Progenitor cell of endocrine pancreas (in vitro differentiated cells): ENCODE measurements at places on chromosomes 2 and 18. TPM values are rescaled to one million over a fixed set of nuclear protein-coding genes. Genes with fewer than 3 reads are reported as not detected.

Gene ME2
- 51.8 and 54.8 TPM in 2 replicates for total RNA-seq

Gene TUBA3E
- not detected in 2 replicates for total RNA-seq

Gene CRYGD
- not detected in 2 replicates for total RNA-seq

Gene CDKL4
- total RNA-seq = 1.2 and 2.0 TPM in 2 replicates

- no peak for DNase-seq
These were observed 62.7 kb upstream of the ARL4C start for GRCh38 chr2:234559609-234560008.

DNA sequence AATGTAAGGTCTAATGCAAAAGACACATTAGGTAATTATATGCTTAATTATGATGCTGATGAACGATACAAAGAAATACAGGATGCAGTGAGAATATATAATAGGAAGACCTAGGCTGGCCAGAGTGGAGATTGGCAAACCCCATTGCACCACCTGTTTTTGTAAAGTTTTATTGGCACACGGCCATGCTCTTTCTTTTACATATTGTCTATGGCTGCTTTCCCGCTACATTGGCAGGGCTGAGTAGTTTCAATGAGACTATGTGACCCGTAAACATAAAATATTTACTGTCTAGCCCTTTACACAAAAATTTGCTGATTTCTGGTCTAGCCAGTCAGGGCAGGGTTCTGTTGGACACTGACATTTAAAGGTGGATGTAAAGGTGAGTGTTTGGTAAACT lies 5.4 kb downstream of the SEC11C start:
- no peak for DNase-seq

GRCh38 chr2:120241684-120242083 lies 11.0 kb upstream of the RALB start:
- no peak for DNase-seq

GRCh38 chr2:216082805-216083204 lies 1.1 kb downstream of the TMEM169 start:
- DNase-seq = no peak

GRCh38 chr2:23589220-23589647 lies 204.3 kb downstream of the KLHL29 start:
- DNase-seq = no peak

DNA sequence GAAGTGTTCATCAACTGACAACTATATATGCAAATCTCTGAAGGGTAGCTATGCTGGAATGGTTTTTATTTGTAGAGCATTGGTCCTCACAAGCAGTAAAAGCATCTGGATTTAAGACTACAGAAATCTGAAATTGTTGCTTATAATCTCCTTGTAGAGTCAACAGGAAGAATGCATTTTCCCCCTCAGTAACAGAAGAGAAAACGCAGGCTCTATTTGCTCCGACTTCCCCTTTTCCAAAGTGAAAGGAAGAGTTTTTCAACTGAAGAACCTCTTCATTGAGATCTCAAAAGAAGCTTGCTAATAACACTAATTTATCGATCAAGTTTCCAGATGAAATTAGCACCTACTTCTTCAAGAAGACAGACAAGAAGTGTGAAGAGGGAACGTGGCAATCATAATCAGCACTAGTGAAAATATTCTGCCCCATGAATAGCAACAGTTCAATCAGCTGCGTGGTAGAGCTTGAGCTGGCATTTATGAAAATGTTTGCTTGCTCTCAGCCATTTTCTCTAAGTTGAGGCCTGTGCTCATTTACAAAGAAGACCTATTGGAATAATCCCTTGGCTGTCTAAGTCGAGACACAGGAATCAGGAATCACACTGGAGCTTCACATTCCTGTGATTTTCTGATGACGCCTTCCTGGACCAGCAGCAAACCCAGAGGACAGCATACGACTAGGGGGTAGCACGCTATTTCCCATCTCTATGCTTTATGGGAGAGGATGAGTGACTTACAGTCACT lies 43.7 kb downstream of the TGIF1 start:
- DNase-seq = no peak

GRCh38 chr2:49702740-49703139 lies 548.4 kb upstream of the FSHR start:
- DNase-seq = no peak

DNA sequence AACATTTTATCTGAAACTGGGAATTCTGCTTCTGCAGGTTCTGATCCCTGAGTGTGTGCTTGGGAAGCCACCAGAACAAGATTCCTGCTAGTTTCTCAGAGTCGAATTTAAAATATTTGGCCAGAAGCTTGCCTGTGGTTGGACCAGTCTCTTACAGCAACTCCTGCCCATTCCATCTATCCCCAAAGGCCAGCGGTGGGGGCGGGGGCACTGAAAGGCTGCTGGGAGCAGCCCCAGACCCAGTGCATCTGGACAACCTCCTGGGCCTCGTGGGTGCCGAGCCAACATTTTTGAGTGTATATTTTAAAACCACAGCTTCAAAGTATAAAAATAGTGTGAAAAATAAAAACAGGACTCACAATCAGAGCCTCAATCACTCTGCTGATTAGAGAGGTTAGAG lies 38.6 kb upstream of the ZFP36L2 start:
- no peak for DNase-seq
